ENCODE measurements at places on chromosomes 6 and 20.
A peak's percentile ranks its signal among the peaks of the same experiment; 100 is the strongest.

- DNase-seq: no peak
Measured at GRCh38 chr20:57048027-57048869, 218.2 kb downstream of the BMP7 start.

- no peak for DNase-seq
Measured at GRCh38 chr6:38281126-38281525, 358.6 kb downstream of the BTBD9 start.

DNA sequence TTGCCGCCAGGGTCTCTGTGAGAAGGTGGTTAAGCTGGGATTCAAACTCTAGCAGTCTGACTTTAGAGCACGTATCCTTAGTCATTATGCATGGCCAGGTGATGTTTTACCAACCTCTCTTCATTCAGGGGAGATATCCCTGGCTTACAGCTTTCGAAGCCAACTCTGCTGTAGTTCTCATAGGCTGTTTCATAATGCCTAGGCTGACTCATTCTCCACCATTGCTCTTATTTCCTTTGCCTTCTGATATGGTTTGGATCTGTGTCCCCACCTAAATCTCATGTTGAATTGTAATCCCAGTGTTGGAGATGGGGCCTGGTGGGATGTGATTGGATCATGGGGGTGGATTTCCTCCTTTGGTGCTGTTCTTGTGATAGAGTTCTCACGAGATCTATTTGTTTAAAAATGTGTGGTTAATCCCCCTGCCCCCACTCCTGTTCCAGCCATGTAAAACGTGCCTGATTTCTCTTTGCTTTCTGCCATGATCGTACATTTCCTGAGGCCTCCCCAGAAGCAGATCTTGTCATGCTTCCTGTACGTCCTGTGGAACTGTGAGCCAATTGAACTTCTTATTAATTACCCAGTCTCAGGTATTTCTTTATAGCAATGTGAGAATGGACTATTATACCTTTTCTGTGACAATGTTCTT lies 94.6 kb upstream of the MAN1A1 start:
- no peak for DNase-seq

DNA sequence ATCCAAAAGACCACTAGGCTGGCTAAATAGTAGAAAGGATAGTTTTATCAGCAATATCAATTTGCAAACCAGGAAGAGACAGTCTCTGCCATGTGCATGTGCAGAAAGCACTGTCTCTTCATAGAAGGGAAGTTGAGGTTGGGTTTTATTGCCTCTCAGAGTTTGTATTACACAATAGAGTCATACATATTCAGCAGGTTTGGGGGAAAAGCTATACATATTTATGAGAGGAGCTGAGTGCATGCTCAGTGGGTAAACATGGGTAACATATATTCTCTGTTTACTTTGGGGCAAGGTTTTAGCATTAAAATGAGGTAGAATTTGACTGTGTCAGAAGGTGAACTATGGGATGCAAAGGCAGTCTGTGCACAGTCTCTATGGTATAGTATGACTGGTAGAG lies 14.9 kb downstream of the TMEM170B start:
- DNase-seq: no peak

DNA sequence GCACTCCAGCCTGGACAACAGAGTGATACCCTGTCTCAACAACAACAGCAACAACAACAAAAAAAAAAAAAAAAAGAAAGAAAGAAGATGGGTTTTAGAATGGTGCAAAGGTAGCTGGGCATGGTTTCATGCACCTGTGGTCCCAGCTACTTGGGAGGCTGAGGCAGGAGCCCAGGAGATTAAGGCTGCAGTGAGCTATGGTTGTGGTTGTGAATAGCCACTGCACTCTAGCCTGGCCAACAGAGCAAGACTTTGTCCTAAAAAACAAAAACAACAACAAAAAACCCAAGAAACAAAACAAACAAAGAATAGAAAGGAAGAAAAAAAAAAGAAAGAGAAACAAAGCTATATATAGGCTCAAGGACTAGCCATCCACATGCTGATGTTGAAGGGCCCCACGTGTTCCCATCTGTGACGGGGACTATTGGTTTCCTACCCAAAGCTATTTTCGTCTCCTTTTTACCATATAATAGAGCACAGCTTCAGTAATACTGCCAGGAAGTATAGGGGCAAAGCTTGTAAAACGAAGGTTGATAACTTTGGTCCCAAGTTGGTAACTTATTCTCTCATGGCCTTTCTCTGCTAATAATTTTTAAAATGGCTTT lies 7.9 kb upstream of the EEF1E1 start:
- no peak for DNase-seq

DNA sequence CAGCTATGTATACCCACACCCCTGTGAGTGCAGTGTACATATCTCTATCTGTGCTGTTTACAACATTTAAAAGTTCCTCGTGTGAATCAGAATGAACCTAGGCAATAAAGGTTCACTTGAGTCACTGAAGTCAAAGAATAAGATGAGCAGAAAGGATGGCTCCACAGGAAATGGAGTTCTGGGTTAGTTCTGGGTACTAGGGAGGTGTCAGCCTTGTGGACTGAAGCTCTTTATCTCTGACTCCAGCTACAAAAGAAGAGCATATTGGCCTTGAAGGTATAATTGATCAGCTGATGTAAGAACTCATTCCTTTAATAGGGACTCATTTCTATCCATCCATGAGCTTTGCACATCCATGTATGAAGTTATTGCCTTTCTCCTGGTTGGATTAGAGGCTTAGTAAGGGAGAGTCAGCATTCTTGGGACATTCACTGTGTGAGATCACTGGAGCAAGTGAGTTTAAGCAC lies 73.9 kb upstream of the BACH2 start:
- peak; percentile 3 for DNase-seq

- peak; percentile 77 for DNase-seq
Measured at GRCh38 chr6:149209871-149210775, 107.4 kb upstream of the TAB2 start.

DNA sequence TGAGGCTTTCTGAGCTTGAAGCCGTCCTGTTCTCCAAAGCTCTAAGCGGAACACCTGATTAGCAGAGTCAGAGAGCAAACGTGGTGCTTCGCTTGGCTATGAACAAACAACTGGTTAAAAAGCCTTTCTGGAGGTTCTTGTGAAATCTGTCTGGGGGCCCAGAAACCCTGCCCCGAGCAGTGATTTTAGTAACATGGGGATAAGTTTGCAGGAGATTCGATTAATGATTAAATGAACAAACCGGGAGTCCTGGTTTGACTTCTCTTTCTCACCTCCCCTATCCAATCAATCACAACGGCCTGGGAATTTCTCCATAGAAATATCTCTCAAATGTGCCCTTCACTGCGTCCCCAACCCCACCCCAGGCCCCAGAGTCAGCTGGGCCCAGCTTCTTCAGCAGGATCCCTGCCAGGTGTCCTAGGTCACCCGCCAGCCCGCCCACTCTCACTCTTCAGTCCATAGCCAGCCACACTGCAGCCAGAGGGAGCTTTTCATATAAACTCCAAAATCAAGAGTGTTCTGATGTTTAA lies 43.6 kb downstream of the ZDHHC14 start:
- no peak for DNase-seq

GRCh38 chr6:6695625-6696276 lies 107.2 kb downstream of the LY86 start:
- DNase-seq: no peak

DNA sequence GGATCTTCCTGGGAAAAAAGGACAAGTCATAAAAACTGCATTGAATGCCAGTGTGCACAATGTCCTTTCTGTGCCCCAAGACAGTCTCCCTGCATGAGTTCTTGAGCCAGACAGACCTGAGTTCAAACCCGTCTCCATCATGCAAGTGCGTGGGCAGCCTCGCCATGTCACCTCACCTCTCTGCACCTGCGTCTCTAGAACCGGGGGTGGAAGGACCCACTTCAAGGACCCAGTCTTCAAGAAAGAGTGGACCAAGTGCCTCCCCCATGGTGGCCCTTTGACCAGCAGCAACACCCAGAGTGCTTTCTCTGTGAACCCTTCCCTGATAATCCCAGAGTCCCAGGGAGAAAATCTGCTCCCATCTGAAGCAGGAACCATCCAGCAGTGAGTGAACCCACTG lies 23.5 kb upstream of the ANGPT4 start:
- no peak for DNase-seq

DNA sequence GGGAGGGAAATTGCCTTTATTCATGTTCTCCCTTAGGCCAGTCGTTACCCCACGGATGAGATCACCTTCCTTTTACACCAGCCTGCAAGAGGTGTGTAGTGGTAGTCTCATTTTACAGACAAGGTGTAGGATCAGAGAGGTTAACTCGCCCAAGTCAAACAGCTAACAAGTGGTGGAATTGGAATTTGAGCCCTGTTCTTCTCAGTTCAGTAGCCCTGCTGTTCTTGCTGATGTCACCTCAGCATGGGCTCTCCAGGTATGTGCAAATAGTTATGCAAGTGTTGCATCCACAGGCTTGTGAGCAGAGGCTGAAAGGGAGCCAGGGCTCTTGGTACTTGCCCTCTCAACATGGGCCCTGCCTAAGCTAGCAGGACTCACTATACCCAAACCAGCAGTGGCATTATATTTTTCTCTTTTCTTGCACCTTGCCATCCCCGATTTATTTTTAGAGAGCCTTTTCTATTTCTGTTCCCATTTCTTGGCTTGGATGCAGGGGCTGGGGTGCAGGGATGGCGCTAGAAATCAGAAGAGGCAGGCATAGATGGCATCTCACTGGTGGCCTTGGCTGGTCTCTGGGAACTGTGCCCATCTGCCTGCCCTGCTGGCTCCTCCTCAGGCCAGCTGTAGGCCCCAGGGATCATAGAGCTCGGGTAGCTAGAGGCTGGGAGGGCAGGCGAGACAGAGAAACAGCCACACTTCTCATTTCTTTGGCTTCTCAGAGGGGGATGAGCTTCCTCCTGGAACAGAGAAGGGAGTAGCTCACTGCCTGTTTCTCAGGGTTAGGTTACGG lies 18.2 kb downstream of the PPARD start:
- DNase-seq: no peak

DNA sequence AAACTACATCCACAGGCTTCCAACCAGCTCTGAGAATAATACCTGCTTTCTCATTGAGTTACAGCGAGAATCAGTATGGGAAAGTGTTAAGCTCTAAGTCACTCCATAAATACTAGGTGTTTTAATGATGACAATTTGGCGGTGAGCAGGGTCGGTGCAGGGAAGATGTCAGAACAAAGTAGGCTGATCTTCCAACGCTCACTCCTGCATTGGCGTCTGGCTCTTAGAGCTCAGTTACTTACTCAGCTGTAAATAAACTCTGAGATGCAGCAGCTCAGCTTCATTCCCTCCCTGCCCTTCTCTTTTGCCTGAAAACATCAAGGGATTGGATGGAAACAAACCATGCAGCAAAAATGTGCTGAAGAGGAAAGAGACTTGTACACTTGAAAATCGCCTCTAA lies 102.5 kb upstream of the SPACA1 start:
- no peak for DNase-seq

- DNase-seq: no peak
Measured at GRCh38 chr6:127561660-127562059, 15.3 kb upstream of the C6orf58 start.

GRCh38 chr6:149806127-149806526 lies 56.6 kb downstream of the PCMT1 start:
- no peak for DNase-seq

DNA sequence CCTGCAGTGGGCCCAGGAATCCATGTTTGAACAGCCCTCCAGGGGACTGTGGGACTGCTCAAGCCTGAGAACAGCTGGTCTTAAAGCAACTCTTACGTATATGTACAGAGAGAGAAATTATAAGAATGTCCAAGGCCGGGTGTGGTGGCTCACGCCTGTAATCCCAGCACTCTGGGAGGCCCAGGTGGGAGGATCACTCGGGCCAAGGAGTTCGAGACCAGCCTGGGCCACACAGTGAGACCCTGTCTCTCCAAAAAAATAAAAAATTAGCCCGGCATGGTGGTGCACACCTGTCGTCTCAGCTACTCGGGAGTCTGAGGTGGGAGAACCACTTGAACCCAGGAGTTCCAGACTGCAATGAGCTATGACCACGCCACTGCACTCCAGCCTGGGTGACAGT lies 134.0 kb downstream of the DTNBP1 start:
- DNase-seq: no peak

DNA sequence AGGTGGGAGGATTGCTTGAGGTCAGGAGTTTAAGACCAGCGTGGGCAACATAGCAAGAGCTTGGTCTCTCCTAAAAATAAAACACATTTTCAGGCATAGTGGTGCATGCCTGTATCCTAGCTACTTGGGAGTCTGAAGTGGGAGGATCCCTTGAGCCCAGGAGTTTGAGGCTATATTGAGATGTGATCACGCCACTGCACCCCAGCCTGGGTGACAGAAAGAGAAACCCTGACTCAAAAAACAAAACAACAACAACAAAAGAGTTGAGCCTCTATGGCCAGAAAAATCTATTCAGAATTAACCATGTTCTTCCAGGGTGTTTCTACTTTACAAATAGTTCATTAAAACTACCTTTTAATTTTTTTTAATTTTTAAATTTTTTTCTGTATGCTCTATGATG lies 60.6 kb downstream of the TIAM2 start:
- no peak for DNase-seq

DNA sequence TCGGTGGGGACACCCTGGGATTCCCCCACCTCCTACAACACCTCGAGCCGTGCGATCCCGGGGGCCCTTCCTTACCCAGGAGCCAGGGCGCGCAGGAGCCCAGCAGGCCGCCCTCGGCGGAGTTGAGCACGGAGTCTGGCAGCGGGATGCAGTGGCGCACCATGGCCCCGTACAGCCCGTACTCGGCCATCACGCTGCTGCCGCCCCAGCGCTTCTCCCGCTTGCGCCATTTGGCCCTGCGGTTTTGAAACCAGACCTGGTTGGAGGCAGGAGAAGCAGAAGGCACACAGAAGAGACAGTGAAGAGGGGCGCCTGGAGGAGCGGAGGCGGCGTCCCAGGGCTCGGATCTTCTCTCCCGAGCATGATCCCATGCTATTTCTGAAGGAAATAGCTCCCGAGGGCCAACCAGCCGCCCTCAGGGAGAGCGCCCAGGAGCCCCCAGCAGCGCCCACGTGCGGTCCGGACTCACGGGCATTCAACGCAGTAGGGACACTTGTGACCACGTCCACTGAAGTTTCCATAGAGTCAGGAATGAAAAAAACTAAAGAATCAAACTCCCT lies 4.3 kb downstream of the VSX1 start:
- no peak for DNase-seq

- no peak for DNase-seq
Measured at GRCh38 chr6:94401311-94401710, 982.0 kb upstream of the EPHA7 start.

- DNase-seq: no peak
Measured at GRCh38 chr6:7249946-7250643, 62.9 kb downstream of the SSR1 start.
